ENCODE measurements at places on chromosomes 1 and 21.

GRCh38 chr1:58997060-58997411, 213.2 kb upstream of the JUN start:
- no peak for DNase-seq

- no peak for DNase-seq
These were observed 949.7 kb downstream of the AMY1C start for GRCh38 chr1:104699433-104699832.

DNA sequence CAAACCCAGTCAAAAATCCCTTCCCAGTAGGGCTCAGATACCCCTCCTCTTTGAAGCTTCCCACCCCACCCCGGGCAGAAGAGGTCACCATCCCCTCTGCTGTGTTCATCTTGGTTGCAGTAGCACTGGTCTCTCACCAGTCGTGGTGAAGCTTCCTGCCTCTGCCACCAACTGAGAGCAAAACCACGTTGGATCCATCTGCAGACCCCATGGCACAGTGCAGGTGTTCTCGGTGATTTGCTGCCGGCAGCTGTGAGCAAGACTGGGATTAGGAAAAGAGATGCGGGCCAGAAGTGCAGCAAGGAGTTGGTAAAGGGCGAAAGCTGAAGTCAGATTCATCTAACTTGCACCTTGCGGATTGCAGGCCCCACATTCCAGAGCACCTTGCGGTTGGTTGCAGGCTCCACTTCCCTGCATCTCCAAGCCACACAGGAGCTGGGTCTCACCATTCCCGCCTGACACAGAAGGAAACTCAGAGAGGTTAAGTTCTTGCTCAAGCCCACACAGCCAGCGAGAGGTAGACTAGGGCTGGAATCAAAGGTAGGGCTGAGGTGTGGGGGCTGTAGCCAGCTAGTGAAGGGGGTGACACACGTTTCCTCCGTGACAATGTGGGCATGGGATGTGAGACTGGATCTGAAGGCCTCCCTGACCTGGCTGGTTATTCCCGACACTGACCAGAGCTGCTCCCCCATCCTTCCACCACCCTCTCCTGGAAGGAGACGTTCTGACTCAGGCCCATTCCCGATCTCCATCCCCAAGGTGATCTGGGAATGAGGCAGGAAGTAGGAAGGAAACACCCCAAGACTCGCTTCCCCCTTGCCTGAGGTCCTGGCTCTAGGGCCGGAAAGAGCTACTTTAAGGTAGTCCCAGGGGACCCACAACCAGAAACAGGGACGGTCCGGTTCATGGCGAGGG, 3.3 kb upstream of the FAM110D start:
- no peak for DNase-seq

DNA sequence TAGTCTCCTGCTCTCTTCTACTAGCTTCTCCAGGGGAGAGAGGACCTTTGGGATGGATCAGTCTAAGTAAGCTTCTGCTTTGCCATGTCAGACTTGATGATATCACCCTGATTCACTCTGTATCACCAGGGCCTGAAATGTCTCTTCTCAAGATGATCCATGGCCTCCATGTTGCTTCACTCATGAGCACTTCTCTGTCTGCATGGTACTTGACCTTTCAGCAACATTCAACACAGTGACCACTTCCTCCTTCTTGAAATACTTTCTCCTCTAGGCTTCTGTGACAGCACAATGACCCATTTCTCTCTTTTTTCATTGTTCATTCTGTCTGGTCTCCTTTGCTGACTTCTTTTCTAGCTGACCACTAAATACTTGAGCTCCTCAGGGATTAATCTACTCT, 35.3 kb upstream of the NGF start:
- no peak for DNase-seq

DNA sequence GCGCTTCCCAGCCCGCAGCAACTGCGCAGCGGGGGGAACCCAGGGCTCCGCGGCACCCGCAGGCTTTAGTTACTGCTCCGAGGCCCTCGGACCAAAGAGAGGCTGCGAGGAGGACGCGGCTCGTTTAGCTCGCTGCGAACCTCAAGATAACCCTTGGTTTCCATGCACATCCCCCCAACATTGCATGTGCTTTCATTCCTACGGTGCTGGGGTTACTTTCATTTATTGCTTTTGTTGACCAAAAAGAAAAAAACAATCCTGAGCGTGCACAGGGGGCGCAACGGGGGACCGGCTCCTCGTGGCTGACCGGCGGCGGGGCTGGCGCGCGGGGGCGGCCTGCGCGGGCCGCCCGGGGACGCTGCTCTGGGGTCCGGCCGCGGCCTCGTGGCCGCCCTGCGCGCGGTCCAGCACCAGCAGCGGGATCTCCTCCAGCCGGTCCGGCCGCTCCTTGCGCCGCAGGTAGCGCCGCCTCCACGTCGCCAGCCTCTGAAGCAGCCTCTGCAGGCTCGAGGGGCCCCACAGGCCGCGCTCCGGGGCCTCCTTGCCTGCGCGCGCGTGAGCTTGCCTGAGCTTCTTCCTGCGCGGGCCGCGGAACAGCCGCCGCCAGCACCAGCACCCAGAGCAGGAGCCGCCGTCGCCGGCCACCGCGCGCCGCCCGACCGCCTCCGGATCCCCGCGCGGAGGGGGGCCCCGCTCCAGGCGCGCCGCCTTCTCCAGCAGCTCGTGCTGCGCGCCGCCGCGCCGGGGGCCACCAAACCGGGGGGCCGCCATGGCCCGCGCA, 77.4 kb downstream of the DESI2 start:
- no peak for DNase-seq

- DNase-seq, result no peak
These were observed 624 bp downstream of the KIFAP3 start for GRCh38 chr1:170073893-170074249.

GRCh38 chr21:39602076-39602689, 10.6 kb upstream of the B3GALT5 start:
- no peak for DNase-seq

DNA sequence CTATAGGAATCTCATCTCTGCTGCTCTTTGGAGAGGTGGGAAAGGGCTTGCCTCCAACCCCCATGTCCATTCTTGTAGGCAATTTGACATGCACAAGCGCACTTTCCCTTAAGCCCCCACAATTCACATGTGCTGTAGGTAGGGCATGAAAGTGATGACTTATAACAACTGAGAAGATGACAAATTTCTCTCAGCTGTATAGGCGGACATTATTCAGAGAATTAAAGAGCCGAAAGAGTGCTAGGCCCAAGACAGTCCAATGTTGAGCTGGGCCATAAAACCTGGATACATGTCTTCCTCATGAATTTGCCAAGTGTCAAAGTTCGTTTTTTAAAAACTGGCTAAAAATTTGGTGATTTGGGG, 106.3 kb upstream of the LYPLAL1 start:
- no peak for DNase-seq

Data from GM12864 (cell line).